H4 (cell line): ENCODE measurements at places on chromosomes 7 and 10. TPM values are rescaled to one million over a fixed set of nuclear protein-coding genes. Genes with fewer than 3 reads are reported as not detected.
A peak's percentile ranks its signal among the peaks of the same experiment; 100 is the strongest.

DNA sequence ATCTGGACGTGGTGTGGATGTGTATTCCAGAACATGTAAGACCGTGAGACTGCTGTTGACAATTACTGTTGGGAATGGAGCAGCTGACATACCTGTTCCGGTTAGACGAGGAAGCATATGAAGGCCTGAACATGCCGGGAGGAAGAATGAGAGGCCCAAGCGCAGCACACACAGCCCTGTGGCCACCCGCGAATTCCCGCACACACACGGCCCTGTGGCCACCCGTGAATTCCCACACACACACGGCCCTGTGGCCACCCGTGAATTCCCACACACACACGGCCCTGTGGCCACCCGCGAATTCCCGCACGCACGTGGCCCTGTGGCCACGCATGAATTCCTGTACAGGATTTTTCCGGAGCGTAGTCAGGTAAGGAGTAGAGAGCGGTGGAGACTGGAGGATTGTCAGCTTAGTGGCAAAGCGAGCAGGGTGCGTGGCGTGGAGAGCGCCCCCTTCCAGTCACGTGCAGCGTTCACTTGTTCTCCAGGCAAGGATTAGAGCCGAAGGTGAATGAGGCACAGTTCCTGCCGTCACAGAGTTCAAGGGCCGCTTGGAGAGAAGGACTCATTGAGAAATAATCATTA lies 9.5 kb upstream of the SUN1 start:
- DNase-seq = no peak

DNA sequence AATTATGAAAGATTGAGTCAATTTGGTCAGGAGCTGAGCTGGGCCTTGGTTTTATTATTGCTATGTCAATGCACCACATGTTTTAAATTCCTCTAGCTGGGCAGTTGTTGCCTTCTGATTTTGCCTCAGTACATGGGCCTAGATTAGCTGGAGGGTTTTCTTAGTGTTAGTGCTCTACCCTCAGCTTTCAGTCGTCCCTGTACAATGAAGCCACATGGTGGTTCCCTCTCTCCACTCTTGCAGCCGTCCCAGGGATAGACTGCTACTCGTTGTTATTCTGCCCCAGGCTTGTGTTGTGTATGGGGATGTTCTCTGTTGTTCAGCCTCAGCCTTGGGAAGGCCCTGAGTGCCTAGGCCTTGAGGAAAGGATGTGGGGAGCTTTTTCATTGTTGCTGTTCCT lies 37.0 kb downstream of the NHLRC2 start:
- no peak for DNase-seq

GRCh38 chr10:72044417-72045041 lies 43.8 kb downstream of the SPOCK2 start:
- DNase-seq = no peak

DNA sequence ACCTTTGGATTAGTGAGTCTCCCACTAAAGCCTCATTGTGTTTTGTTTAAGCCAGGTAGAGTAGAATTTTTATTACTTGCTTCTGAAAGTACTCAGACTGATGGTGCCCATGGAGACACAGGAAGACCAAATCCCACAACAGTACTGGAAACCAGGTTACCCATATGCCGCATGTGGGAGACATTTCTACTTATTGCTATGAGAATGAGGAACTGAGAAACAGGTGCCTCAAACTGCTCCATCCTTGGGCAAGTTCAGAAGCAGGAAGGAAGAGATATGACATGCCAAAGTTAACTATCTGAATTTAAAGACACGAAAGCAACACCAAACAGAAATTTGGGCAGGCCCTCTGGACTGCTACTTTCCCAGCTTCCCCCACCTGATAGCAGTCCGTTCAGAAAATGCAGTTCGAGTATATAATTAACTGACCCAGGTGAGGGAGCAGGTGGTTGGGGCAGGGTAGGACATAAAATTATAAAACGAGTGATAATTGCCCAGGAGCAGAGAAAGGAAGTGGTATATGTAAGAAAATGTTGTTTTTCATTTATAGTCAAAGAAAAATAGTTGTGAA lies 382.3 kb upstream of the MTPN start:
- DNase-seq = no peak

The CHN2 gene
- total RNA-seq = 4.7 and 17.2 TPM in 2 replicates

GRCh38 chr10:101896225-101896877 lies 52.8 kb upstream of the KCNIP2 start:
- DNase-seq = no peak

GRCh38 chr7:92244808-92245486 lies 767 bp downstream of the KRIT1 start:
- no peak for DNase-seq

GRCh38 chr7:157523371-157523765 lies 186.6 kb downstream of the DNAJB6 start:
- no peak for DNase-seq

GRCh38 chr10:104391150-104391968 lies 37.7 kb downstream of the CFAP58 start:
- peak; percentile 31 for DNase-seq

GRCh38 chr10:30818854-30819253 lies 189.3 kb upstream of the LYZL2 start:
- DNase-seq = no peak

The CYP3A4 gene
- not detected in 2 replicates for total RNA-seq

The SUN3 gene
- total RNA-seq = 1.1 and 8.6 TPM in 2 replicates

The TMEM213 gene
- total RNA-seq = not detected in 2 replicates

DNA sequence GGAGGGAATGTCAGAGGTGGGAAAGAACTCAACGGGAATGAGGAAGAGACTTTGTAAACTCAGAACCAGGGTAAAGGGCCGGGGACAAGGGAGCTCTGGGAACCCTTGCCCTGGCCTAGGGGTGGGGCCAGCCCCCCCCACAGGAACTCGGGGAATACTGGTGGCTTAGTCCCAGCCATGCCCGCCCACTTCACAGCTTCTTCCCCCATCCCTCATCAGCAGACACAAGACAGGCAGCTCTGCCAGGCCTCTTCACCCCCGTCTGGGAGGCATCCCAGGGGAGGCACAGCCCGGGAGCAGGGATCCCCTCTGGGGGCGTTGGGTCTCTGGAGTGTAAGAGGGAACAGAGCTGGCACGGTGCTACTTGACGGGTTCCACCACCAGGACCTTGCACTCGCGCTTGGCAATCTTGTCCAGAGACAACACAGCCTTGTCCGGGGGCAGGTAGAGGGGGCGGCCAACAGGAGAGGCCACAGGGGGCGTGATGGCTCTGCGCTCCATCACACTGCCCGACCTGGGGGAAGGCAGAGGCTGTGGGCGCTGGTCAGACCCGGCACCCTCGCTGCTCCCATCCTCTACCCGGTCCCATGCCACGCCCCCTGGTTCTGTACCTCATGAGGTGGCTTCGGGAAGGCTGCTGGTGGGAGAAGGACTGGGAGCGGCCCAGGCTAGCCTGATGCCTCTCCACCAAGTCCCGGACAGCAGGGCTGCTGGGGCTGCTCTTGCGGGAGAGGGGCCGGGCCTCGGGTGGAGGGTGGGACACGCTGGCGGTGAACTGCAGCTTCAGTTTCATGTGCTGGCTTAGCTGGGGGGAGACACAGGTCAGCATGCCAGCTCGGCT lies 3.7 kb downstream of the TRAPPC14 start:
- DNase-seq = no peak

- no peak for DNase-seq
Observed at GRCh38 chr7:69217516-69218350, 380.5 kb upstream of the AUTS2 start.

GRCh38 chr7:101744588-101744987 lies 72.8 kb upstream of the CUX1 start:
- DNase-seq = no peak

DNA sequence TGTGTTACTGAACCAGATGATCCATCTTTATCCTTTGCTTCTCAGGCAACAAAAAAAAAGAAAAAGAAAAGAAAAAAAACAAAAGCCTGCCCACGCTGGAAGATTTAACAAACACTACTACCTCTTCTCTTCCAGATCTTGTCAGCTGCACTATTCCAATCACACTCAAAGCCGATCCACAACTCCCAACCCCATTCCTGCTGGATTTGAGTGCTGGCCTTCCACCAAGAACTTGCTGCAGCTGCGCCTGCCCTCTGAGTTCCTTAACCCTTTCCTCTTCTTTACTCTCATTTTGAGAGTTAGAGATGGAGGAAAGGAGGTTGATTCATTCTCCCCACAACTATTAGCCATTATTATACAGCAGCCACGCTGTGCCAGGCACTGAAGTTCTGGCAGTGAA lies 16.0 kb upstream of the ITGA8 start:
- no peak for DNase-seq

- no peak for DNase-seq
Observed at GRCh38 chr10:124200011-124200410, 106.6 kb upstream of the CHST15 start.

GRCh38 chr7:151129117-151129959 lies 38.2 kb downstream of the GBX1 start:
- no peak for DNase-seq

The TMEM229A gene
- not detected in 2 replicates for total RNA-seq

GRCh38 chr7:135716677-135717238 lies 11.2 kb downstream of the SLC13A4 start:
- DNase-seq = peak; percentile 89

DNA sequence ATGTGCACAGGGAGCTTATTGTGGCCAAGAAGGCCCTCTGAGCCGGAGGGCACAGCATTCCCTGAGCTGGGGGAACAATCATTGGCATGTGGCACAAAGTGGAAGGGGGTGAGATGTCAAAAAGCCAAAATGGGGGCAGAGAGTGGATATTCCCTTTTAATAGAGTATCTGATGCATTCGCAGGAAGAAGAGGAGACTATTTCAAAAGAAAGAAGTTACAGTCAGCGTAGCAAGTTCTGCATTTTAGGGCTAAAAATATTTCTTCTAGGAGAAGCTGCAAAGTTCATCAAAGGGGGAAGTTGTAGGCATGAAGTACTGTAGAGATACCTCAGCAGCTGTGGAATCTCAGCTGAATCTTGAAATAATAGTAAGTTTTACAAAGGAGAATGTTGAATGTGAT lies 136.0 kb upstream of the WDR11 start:
- no peak for DNase-seq

GRCh38 chr10:78236416-78237015 lies 202.9 kb downstream of the RPS24 start:
- no peak for DNase-seq

The TMEM196 gene
- not detected in 2 replicates for total RNA-seq

DNA sequence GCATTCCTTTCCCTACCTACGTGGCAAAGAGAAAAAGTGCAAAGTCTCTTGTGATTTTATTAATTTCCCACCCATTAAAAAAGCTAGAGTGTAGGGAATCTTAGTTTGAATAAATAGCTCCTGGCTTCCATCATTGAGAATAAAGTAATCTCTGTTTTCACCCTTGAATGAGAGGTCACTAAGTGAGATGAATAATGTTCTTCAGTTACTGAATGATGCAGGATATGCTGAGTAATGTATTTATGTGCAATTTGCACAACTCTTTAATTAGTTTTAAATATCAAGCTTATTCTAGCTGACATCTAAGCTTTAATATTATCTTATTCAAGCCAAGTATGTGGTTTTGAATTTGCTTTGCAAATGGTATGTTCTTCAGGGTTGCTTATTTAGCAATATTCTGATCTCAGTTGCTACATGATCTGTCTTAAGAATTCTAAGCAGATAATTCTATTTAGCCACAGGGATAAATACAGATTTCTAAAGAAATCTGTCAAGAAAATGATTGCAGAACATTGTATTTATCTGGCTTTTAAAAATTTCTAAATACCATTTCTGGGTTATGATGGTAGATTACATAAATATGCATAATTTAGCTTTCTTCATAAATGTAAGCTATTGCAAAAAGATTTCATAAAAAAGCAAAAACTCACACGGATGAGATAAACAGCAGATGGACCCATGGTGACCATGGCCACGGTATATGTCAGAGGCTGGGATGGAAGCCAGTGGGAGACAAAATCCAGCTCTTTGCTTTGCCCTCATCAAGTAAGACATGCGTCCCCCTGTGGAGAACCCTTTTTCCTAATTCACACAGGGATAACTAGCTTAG lies 141.0 kb downstream of the MACC1 start:
- peak; percentile 15 for DNase-seq

- peak; percentile 49 for DNase-seq
Observed at GRCh38 chr10:54800741-54801421, at the start of gene PCDH15. PCDH15 (minus strand) TSS chr10:54801231; CDS start chr10:54664262, 136,969 bp downstream.

GRCh38 chr7:45924283-45924682 lies 3.2 kb upstream of the IGFBP3 start:
- peak; percentile 97 for DNase-seq
